GM12864 (cell line): ENCODE measurements at places on chromosomes 1 and 21.
A peak's percentile ranks its signal among the peaks of the same experiment; 100 is the strongest.

DNA sequence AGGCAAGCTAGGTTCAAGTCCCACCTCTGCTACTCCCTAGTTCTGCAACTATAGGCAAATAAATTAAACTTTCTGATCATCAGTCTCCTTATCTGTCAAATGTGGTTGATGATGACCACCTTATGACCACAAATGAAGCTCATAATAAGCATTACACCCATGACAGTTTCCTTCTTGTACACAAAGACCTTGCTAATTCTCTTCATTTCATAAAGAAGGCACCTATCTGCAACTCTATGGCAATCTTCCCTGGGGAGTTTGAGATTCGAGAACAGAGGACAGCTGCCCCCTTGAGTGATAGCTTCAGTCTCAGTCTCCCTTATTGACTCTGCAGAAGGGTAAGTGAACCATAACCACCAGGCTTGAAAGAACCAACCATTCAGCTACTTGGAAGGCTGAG, 503.1 kb upstream of the DAB1 start:
- DNase-seq: no peak

DNA sequence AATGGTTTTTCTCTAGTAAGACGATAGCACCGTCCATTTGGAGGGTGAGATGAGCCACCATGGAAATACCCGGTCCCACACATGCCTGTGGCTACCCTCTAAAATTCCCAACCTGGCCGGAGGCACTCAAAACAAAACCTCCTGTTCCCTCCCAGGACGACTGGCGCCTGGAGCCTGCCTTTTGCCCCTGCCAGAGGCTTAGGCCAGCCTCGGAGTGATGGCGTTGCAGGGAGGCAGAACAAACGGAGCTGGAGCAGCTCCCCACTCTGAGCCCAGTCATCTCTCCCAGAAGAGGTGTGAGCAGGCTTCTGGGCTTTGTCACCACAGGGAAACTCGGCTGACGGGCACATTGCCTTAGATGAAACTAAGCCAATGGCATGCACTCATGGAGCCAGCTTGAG, 213.7 kb upstream of the HOOK1 start:
- no peak for DNase-seq

GRCh38 chr1:234683861-234684632, 74.1 kb upstream of the IRF2BP2 start:
- DNase-seq: no peak

DNA sequence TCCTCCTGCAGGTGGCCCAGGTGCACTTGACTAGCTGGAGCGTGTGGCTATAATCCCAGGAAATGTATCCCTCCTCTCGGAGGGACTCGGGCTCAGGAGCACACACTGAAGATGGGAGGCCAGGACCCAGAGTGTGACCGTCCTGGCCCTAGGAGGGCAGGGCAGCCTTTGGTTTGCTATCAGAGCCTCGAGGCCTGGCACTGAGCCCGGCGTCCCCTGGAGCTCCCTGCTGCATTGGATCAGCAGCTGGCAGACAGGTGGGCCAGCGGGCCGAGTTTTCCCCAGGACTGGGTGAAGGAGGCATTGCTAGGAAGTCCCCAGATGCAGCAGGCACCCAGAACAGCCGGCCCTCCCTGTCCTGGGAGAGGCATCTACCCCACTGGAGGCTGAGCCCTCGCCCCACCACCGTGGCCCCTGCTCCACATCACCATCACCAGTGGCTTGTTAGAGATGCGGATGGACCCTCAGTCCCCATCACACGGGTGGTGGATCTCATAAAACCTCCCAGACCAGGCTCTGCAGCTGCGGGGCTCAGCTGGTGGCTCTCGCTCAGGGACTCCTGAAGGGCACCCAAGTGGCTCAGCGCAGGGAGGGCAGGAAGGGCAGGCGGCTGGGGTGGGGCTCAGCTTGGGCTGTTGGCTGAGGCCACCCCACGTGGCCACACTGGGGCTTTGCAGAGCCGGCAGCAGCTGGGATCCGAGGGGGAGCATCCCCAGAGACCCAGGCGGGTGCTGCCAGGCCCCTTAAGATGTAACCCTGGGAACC, 32.7 kb upstream of the POFUT2 start:
- no peak for DNase-seq

- peak; percentile 29 for DNase-seq
These were observed 10.0 kb upstream of the C1orf115 start for GRCh38 chr1:220680085-220680687.

DNA sequence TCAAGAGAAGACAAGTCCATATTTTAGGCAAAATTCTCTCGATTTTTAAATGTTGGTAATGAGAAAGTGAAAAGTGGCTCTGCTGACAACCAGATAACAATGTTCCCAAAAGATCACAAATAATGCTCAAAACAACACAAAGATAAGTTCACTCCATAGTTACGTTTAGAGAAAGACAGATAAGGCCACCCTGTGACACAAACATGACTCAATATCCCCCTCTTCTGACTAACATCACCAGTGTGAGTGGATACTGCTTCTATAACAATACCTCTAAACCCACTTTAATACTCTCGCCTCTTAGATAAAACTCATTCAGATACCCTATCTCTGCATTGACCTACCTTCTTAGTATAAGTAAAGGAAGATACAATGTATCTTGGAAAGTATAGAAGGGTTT, 51.2 kb upstream of the RGS7 start:
- no peak for DNase-seq

GRCh38 chr1:162131400-162132321, 62.2 kb downstream of the NOS1AP start:
- DNase-seq: no peak

- no peak for DNase-seq
These were observed 3.0 kb downstream of the RXFP4 start for GRCh38 chr1:155944444-155944799.

- DNase-seq: no peak
These were observed 55.7 kb downstream of the CAPZB start for GRCh38 chr1:19429611-19430010.

GRCh38 chr1:209106237-209106741, 477.2 kb upstream of the CAMK1G start:
- DNase-seq: no peak

GRCh38 chr1:46583494-46583893, 20.6 kb downstream of the MKNK1 start:
- DNase-seq: no peak

GRCh38 chr1:205375835-205376545, 19.3 kb upstream of the KLHDC8A start:
- no peak for DNase-seq

DNA sequence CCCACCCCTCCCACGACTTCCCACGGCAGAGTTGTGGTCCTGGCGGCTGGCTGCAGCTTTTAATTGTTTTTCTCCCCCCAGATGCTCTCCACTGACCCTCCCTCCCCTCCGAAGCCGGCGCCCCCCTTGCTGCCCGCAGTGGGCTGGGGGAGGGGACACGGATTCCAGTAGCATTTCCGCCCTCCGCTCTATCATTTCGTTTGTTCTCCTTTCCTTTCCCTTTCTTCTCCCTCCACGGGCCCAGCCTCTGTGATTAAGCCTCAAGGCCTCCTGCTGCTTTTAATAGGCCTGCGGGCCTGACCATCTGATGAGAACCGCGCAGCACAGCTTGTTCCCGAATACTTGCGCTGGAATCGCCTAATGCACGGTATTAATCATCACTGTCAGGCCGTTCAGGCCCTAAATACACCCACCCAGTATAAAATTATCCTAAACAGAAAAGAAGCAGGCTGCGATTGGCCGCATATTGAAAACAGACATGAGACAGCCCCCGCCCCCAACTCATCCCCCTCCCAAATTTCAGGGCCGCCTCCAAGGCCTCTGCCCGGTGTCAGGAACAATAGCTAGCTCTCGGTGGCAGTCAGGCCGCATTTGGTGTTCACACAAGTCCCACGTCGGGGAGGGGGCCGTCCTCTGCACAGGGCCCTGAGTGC, 102.0 kb upstream of the ARHGEF16 start:
- no peak for DNase-seq

DNA sequence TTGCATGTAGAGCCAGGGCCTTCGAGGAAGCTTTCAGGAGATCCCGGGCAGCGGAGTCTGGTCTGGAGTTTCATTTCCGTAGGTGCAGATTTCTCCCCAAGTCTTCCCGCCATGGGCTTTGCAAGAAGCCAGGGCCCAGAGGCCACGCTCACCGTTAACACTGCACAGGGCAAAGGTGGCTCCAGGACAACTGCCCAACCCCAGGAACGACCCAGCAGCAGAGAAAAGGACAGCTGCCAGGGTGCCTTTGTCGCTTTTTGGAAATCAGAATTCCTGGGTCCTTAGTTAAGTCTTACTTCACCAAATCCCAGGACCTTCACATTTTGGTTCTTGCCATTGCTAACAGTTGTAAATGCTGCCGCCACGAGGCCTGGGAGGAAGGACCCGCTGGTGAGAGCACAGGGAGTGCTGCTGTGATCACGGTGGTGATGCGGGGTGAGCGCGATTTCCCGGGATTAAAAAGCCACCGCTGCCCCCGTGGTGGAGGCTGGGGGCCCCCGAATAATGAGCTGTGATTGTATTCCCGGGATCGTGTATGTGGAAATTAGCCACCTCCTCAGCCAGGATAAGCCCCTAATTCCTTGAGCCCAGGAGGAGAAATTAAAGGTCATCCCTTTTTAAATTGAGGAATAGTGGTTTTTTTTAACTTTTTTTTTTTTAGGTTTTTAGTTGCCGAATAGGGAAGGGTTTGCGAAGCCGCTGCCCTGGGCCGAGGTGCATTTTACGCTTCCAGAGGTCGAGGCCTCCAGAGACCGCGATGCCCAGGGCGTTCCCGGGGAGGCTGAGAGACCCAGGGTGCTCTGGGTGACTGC, 8.2 kb downstream of the SIM2 start:
- no peak for DNase-seq

DNA sequence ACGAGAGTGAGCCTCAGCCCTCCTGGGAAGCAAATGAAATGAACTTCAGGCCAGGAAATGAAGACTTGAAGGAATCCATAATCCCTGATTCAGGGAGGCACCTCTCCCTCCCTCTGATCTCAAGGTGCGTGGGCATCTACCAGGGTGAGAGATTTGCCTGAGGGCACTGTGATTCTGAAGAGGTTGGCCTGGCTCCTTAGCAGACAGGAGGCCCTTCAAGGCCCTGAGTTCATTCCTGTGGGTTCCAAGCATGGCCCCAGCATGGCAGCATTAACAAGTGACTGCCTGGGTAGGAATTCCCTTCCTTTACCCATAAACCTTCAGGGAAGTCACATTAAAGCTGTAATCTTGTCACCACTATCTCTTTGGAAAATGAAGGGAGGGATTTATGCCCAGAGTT, 29.8 kb upstream of the IFNGR2 start:
- no peak for DNase-seq

- DNase-seq: no peak
These were observed 96.5 kb downstream of the FMN2 start for GRCh38 chr1:240188139-240188538.

- no peak for DNase-seq
These were observed 101.6 kb downstream of the AJAP1 start for GRCh38 chr1:4755864-4756504.

GRCh38 chr21:33011462-33011861, 14.3 kb upstream of the OLIG2 start:
- DNase-seq: no peak

GRCh38 chr21:44816761-44817505, 929 bp downstream of the SUMO3 start:
- no peak for DNase-seq

- DNase-seq: peak; percentile 16
These were observed 29.8 kb downstream of the HYI start for GRCh38 chr1:43423672-43424550.

DNA sequence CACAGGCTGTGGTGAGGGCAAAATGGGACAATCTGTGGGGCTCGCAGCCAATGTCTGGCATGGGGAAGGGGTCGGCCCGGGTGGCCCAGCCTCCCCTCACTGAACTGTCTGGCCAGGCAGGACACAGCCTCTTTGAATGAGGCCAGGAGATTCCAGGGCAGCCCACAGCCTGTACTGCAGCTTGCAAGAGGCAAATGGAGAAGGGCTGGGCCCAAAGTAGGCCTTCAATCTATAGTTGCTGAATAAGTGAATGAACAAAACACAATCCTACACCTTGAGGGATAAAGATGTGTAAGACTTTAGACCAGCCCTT, 23.2 kb downstream of the SLC27A3 start:
- no peak for DNase-seq

- no peak for DNase-seq
These were observed 57.2 kb downstream of the AKT3 start for GRCh38 chr1:243792891-243793290.

GRCh38 chr1:213381572-213382084, 330.6 kb downstream of the RPS6KC1 start:
- no peak for DNase-seq

GRCh38 chr1:41673378-41673777, 188.9 kb upstream of the EDN2 start:
- DNase-seq: peak; percentile 48

DNA sequence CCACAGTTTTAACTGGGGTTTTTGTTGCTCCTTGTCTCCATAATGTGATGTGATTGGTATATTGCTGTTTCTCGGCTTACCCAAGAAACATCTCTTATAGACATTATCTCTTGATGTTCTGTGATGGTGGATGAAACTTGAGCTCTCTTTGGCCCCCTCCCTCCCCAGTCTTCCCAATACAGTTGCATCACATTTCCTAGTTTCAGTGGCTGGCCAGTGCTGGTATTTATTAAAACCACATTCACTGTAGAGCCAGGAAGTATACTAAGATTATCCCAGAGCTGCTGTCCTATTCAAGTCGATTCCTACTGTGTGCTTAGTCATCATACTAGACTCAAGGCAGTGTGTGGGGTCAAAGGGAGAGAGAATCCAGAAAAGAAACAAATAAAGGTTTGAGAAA, 244.4 kb downstream of the KAZN start:
- DNase-seq: no peak

DNA sequence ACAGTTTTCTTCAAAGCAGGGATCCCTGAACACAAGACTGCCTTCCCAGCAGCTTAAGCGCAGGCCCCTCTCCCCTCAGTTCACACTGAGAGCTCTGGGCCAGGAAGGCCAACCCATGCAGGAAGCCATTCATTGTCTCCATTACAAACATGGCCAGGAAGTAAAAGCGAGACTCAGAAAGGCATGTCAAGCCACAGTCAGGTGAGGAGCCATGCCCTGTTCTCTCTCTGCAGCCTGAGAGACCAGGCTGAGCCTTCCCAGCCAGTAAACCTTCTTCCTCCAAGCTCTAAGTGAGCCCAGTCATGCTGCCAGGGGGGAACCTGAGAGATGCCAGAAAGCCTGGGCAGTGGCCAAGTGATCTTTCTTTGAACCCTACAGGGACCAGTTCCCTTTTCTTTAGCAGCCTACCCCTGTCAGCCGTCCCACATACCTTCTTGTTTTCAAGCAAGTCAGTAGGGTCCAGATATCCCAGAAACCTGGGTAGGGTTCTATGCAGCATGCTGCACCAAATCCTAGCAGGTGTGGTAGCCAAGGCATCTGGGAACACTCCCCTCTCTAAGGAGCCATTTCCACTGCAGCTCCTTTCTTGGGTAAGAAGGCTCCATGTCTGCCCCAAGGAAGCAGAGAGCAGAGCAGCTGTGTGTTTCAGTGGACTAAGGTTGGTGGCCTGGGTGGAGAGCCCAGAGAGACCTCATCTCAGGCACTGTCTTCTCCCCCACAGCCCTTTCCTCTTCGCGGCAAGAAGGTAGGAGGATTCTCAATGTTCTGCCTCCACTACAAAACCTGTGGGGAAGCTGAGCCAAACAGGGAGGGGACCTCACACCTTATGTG, 977 bp downstream of the TRAF3IP3 start:
- DNase-seq: peak; percentile 54

- no peak for DNase-seq
These were observed 47.4 kb downstream of the SLC30A10 start for GRCh38 chr1:219880765-219881457.
